ENCODE measurements at places on chromosomes 12 and 14.

DNA sequence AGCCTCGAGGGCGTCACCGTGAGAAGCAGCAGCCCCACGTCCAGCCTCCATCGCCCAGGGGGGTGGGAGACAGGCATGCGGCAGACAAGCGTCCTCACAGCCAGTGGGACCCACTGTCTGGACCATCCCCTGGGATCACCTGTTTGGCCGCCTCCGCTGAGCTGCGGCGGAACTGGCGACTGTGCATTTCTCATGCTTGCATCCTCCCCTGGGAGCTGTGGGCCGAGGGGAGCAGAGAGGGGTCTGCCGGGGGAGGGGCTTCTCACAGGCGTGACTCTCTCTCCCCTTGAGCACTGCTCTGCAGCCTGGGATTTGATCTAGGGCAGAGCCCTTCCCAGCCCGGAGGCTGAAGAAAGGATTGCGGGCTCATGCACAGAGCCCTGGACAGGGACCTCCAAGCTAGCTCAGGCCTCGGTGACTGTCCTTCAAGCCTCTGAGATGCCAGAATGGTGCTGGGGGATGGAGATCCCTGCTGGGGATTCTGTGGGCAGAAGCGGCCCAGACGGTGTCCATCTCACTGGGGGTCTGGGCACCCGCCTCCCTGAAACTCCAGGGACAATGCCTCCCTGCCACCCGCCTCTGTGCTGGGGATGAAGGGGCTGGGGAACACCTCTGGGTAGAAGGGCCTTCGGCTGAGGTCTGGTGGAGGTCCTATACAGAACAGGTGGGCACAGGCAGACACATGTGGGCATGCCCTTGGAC lies 61.1 kb downstream of the PRIMA1 start:
- DNase-seq, result no peak

GRCh38 chr14:65070471-65070976 lies 31.8 kb downstream of the MAX start:
- DNase-seq, result no peak

DNA sequence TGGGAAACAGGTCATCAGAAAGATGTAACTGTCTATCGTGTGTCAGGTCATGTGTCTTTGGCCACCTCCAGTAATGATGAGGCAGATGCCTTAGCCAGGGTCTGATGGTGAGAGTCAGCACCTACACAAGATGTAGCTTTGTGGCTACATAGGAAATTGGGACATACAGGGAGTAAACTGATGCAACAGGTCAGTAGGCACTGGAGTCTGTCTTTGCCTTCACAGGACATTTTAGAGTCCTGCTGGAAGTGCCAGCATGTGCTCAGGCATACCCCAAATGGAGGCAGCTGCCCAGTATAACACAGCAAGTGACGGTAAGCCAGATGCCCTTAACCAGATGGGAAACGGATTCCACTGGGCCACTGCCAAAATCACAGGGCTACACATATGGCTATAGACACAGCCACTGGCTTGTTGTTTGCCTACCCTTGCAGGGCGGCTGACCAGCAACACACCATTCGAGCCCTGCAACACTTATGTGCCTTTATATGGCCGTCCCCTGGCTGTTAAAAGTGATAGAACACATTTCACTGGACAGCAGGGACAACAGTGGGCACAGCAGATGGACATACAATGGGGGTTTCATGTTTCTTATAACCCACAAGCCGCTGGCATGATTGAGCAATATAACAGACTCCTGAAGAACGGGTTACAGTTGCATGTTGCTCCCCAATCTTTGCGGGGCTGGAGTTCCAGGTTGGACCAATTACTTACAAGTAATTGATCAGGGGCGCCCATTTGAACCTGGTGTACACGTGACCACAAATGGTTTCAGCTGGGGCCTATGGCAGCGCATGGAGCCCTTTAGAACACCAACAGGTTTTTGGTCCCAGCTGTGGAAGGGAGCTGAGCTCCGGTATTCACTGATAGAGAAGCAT lies 12.9 kb upstream of the RNASE12 start:
- DNase-seq, result no peak

DNA sequence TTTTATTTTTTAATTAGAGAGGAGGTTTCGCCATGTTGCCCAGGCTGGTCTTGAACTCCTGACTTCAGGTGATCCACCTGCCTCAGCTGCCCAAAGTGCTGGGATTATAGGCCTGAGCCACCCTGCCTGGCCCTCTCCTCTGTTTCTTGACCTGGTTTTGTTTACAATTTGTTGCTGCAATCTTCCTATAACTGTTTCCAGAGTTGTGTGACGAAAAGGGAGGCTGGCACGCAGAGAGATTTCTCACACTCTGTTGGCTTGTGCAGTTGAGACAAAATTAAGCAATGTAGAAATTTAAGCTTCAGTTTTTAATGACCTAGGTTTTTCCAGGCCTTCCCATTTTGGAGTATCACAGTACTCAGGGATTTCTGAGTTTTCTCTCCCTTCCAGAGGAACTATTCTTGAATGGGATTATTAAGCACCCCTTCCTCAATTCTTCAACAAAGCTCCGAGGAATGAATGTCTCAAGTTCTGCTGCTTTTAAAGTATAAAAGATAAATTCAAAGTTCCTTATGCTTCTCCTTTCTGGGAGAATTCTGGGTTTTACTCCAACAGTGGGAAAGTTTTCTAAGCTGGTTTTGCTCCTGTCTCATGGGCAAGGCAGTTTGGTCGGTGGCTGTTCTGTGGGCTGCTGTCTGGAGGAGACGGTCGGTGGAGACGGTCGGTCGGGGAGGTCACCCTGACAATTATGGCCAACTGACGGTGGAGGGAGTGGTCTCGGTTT lies 20.4 kb upstream of the FOS start:
- no peak for DNase-seq

- no peak for DNase-seq
Observed at GRCh38 chr14:75323571-75323970, 44.9 kb downstream of the FOS start.

DNA sequence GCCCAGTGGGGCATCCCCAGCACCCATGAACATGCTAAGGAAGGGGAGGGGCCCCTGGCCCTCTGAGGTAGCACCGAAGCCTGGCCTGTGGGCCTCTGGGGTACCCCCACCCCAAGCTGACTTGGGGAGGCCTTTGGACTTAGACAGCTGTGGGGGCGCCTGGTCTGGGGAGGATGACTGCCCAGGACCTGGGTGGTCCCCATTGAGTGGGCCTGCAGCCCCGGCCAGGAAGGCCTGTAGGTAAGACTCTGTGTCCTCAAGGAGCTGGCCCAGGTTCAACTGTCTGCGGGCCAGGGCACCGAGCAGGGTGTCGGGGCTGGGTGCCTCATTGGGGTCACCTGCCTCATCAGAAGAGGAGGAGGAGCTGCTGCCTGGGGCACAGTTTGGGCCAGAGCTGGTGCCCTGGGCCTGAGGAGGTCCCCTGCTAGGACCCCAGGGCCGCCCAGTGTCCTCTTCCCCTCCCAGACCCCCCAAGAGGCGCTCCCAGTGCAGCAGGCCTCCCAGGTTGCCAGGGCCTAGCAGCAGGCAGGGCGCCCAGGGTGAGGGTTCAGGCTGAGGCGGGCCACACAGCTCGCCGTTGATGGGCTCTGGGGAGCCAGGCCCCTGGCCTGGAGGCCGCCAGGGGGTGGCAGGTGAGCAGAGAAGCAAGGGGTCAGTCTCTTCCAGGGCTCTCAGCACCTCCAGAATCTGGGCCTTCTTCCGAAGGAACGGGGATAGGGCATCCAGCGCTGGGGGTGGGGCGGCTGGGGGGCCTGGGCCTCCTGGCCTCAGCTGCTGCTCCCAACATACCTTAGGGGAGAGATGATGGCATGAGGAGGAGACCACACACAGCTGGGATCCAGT lies 31.4 kb downstream of the NCKAP5L start:
- DNase-seq, result no peak

- no peak for DNase-seq
Observed at GRCh38 chr12:58413794-58414193, 472.4 kb downstream of the ATP23 start.

DNA sequence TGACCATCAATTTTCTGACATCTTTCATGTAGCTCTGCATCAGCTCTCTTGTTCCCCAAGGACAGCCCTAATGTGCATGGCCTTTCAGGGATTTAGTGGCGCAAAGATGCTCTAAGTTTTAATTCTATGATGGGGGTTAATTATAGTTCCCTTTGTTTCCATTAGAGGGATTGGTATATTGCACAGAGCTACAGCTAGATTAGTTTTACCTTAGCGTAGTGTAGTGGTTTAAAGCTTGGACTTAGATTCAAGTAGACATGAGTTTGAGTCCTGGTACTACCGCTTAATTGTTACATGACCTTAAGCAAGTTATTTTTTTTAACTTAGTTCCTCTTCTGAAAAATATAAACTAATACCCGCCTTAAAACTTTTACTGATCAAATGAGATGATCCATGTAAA lies 247.8 kb upstream of the KRR1 start:
- DNase-seq, result no peak

- DNase-seq, result peak; percentile 39
Observed at GRCh38 chr14:33792720-33793368, 158.0 kb downstream of the EGLN3 start.

DNA sequence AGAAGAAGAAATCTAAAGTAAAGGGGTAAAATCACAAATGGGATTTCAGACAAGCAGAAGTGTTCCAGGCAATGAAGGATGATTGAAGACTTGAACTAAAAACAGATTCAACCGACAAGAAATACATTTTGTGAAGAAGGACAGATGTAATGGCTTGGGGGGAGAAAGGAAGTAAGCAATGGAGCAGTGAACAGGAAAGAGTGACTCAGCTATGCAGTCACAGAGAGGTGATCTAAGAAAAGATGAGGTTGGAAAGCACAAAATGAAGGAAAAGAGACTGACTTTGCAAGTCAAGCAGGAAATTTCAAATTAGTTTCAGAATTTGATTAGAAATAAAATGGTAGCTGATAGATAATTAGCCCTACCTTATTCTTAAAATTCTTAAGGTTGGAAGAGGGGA lies 66.5 kb downstream of the PUS7L start:
- no peak for DNase-seq

GRCh38 chr14:95274279-95274678 lies 45.4 kb downstream of the CLMN start:
- DNase-seq, result no peak

- DNase-seq, result no peak
Observed at GRCh38 chr14:103267226-103267910, 66.7 kb upstream of the EIF5 start.

DNA sequence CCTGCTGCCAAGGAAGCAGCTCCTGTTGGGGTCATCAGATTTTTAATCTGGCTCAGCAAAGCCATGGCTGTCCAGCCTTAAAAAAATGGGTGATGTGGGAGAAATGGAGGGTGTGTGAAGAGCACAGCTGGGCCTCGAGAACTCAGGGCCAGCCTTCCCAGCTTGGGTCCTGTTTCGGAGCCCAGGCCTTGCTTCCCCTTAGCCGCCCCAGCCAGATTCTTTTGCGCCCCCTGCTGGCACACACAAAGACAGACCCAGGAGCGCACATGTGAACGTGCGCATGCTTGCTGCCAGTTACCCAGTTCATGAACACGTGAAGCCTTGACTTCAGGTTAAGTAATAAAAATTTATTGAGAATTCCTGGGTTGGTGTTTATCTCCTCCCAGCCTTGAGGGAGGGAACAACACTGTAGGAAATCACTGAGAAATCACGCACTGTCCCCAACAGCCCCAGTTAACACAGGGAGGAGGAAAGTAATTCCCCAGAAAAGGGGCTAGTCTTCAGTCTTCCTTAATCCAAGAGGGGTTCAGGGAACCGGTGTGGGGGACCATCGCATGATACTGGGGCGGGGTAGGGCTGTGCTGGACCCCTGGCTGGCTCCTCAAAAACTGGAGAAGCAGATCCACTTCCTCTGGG lies 5.3 kb downstream of the PHB2 start:
- DNase-seq, result peak; percentile 55

GRCh38 chr12:65156366-65156841 lies 13.0 kb upstream of the LEMD3 start:
- no peak for DNase-seq

- no peak for DNase-seq
Observed at GRCh38 chr12:41142376-41142775, 45.7 kb upstream of the PDZRN4 start.

DNA sequence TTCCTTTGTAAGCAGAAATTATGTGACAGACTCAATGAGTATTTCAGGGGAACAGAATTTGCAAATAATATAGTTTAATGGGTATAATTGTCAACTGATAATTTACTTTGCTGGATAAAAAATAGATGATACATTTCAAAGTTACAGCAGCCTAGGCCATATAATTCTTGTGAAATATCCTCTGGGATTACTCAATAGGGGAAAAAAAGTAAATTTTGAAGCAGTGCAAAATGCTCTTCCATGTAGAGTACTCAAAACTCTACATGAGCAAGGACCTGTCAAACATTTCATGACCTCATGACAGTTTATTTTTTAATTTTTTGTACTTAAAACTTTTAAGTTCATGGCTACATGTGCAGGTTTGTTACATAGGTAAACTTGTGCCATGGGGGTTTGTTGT lies 163.3 kb downstream of the DACT1 start:
- no peak for DNase-seq

- DNase-seq, result no peak
Observed at GRCh38 chr12:124557518-124558223, 9.7 kb downstream of the NCOR2 start.

DNA sequence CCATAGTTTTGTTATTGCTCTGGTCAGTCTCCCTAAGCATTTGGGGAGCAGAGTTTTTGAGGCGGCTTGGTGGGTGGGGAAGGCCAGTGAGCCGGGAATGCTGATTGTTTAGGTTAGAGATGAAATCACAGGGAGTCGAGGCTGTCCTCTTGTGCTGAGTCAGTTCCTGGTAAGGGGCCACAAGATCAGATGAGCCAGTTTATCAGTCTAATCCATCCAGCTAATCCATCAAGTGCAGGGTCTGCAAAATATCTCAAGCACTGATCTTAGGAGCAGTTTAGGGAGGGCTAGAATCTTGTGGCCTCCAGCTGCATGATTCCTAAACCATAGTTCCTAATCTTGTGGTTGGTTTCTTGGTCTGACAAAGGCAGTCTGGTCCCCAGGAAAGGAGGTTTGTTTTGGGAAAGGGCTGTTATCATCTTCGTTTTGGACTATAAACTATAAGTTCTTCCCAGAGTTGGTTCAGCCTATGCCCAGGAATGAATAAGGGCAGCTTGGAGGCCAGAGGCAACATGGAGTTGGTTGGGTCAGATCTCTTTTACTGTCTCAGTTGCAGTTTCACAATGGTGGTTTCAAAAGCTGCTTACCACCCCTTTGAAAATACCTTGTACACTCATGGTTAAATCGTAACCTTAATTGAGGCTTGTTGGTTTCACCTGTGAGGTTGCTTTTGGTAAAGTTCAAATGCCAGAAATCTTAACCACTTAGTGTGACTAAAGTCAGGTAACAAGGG lies 33.6 kb upstream of the HIGD1C start:
- DNase-seq, result no peak

DNA sequence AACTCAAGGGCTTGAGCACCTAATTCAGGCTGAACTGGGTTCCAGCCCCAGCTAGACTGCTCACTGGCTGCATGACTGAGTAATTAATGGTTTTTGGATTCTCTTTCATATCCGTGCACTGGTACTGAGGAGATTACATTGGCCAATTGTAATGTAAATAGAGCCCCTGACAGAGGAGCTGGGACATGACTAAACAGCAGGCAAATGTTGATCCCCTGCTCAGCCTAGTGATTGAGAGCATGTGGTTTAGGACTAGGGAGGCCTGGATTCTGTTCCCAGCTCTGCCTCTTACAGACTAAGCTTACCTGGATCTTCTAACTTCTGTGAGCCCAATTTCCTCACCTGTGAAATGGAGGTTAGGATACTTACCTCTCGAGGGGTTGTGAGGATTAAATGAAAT lies 204.3 kb downstream of the ESR2 start:
- DNase-seq, result no peak

- DNase-seq, result no peak
Observed at GRCh38 chr12:68350753-68351152, 18.6 kb upstream of the MDM1 start.

Measured in AG09309 (cell line).